T follicular helper cell (primary cell): ENCODE measurements at places on chromosomes 4 and X.
A peak's percentile ranks its signal among the peaks of the same experiment; 100 is the strongest.

GRCh38 chrX:31796624-31797023, 724.8 kb upstream of the FTHL17 start:
- DNase-seq = no peak

GRCh38 chrX:7120878-7121219, 26.7 kb upstream of the STS start:
- no peak for DNase-seq

GRCh38 chr4:653080-653821, 20.8 kb downstream of the ATP5ME start:
- no peak for DNase-seq

- DNase-seq = no peak
Measured at GRCh38 chr4:75634951-75635350, 4.6 kb upstream of the CDKL2 start.

GRCh38 chr4:26369581-26369980, 48.8 kb downstream of the RBPJ start:
- no peak for DNase-seq

- no peak for DNase-seq
Measured at GRCh38 chr4:6221851-6222760, 21.8 kb upstream of the JAKMIP1 start.

DNA sequence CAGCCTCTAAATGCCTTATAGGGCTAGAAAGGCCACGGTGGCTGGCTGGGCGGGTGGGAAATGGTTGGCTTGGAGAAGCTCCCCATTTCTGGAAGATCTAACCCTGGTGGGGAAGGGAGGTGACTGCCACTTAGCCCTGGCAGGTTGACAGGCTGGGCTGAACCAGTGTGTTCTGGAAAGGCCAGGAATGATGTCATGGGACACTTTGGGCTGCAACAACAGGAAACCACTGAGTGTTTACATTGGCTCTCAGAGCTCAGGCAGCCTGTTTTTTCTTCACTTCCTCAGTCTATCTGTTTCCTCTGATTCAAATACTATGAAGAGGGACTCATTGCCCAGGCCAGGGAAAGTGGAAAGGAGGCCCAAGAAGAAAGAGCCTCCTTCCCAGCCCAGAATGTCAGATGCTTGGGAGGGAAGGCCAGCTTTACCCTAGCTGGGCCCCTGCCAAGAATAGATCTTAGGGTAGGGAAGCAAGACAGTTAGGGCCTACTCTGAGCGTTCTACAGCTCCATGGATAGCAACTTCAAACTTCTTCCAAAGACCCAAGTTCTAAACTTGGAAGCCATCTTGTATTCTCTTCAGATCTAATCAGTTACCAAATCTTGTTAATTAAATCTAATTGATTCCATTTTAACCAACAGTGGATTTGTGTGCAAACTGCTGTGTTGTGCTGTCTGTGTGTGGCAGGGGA, 65.8 kb upstream of the MSN start:
- peak; percentile 30 for DNase-seq

DNA sequence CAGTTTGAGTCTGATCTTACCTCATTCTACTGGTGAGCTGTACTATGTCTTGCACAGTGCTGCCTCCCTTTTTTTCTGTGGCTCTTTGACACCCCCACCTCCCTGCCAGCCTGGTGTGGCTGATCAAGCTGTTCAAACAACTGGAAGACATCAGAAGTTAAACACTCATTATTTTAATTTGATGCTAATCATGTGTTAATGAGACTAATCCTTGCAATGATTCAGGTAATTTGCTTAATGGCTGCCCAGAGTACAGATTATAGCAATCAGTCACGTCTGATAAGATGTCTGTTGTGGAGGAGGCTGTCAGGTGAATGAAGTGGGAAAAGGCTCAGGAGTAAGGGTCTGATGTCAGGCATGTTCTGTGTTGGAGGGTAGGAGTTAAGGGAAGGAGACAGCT, 87.4 kb upstream of the GK2 start:
- no peak for DNase-seq

GRCh38 chr4:133131829-133132460, 17.1 kb upstream of the PCDH10 start:
- DNase-seq = no peak
